ENCODE measurements at places on chromosomes 16 and 17.

GRCh38 chr16:27222249-27223225, 19.2 kb downstream of the KDM8 start:
- no peak for DNase-seq

- no peak for DNase-seq
These were observed 22.8 kb downstream of the COX11 start for GRCh38 chr17:54945671-54946070.

DNA sequence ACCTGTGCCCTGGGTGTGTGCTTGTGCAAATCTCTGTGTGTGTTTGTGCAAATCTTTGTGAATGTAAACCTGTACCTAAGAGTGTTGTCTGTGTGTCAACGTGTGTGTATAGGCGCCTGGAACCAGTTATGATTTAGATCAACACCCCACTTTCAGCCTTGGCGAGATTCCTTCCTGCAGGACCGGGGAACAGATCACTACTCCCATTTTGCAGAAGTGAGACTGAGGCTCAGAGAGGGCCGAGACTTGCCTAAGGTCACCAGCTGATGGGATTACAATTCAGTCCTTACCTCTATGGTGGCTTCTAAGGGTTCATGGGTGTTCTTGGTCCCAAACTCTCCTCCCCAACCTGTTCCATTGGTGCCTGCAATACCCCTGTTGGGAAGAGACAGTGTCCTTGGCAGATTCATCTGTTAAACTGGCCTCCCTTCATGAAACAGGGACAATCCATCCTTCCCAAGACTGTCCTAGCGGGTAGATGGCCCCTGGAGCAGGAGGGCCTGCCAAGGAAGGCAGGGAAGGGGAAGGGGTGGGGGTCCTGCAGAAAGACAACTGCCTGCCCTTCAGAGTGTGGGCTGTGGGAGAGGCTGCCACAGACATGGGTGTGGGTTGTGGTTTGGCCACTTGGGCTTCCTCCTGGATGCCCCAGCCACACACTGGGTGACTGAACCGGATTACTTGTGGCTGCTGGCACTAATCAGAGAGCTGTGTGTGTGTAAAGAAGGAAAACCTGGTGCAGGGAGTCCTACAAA, 6.9 kb upstream of the MAPK7 start:
- DNase-seq, result no peak

DNA sequence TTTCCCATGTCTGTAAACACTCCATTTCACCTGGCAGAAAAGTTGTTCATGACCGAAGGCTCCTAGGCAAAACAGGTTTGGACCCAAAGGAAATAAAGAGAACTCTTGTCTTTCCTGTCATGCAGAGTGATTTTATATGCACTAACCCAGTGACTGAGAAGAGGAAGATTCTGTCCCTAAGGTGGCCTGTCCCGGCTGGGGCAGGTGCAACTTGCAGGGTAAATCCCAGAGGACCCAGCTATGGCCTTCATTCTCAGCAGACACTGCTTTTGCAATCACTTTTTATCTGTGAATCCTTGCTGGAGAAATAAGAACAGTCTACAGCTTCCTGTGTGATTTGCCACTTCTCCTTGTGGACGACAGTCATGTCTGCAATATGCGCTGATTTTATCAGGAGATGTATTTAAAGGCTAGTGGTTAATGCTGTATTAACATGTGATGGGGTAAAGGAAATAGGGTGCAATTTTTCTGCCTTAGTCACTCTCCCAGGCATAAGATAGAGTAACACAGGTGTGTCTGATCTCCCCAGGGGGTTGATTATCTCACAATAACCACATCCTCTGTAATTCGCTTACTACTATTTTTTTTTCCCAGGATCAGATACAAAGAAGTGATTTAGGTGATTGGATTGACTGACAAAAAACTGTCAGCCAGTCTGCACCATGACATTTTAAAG, 696.8 kb upstream of the SOX9 start:
- no peak for DNase-seq

- peak; percentile 39 for DNase-seq
These were observed 15.0 kb downstream of the TRPV1 start for GRCh38 chr17:3594051-3594800.

- no peak for DNase-seq
These were observed 322.4 kb upstream of the CDH5 start for GRCh38 chr16:66044089-66044488.

DNA sequence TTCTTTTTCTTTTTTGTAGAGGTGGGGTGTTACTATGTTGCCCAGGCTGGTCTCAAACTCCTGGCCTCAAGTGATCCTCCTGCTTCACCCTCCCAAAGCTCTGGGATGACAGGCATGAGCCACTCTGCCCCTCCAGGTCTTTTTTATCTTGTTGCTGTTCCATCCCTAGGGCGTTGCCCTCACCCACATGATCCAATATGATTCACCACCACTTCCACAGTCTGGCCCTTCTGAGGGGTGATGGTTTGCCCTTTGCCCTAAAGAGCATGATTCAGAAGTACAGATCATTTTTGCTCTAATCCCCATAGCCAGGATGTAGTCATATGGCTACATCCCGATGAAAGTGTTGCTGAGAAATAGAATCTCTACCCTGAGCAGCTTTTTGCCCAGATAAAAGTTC, 18.8 kb downstream of the STX4 start:
- DNase-seq, result no peak

DNA sequence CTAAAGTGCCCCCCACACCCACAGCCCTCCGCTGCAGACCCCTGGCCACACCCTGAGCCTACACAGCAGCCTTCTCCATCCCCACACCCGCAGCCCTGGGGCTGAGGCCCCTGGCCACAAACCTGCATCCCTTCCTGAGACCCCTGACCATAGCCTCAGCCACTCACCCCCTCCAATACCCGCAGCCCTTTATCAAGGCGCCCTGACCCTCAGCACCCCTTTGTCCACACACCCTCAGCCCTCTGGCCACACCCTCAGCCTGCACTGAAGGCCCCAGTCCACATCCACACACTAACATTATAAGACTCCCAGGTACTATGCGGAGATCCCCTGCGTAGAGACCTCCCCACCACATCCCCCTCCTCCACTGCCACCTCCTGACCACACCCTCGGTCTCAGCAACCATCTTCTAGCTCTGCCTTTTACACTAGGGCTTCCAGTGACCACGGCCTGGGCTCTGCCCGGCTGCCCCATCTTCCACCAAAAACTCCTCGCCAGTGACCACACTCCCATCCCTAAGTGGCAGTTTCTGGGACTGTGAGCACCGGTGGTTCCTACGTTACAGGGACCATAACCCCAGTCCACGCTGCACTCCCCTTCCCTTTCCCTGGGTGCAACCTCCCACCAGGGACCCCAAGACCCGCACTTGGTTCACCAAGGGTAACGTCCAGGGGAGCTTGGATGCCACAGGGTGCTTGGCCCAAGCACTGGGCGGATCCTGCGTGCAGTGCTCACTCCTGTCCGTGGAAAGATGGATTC, 818 bp downstream of the TPPP3 start:
- no peak for DNase-seq

DNA sequence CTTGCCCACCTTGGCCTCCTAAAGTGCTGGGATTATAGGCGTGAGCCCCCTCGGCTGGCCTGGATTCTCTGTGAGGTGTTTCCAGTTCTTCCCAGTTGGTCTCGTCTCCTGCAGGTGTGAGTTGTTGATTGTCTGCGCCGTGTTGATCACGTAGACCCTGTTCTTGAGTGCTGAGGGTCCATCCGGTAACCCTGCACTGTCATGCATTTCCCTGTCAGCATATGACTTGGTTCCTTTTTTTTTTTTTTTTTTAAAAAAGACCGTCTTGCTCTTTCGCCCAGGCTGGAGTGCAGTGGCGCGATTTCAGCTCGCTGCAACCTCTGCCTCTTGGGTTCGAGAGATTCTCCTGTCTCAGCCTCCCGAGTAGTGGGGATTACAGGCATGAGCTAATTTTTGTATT, 17.3 kb downstream of the MGRN1 start:
- no peak for DNase-seq

DNA sequence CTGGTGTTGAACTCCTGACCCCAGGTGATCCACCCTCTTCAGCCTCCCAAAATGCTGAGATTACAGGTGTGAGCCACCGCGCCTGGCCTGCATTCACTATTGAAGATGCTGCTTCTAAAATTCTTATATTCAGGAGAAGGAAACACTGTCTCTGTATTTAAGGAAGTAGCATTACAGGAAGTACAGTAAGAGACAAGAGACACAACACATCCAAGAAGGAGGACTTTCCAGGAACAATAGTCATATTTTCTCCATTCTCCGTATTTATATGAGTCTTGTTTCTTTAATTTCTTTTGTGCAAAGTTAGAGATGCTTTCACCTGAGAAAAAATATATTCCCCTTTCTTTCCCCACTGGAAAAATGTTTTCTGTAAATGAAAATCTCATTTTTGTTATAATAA, 18.3 kb upstream of the ABCA3 start:
- no peak for DNase-seq

GRCh38 chr17:36485805-36486203, 677 bp upstream of the ZNHIT3 start:
- DNase-seq, result no peak

DNA sequence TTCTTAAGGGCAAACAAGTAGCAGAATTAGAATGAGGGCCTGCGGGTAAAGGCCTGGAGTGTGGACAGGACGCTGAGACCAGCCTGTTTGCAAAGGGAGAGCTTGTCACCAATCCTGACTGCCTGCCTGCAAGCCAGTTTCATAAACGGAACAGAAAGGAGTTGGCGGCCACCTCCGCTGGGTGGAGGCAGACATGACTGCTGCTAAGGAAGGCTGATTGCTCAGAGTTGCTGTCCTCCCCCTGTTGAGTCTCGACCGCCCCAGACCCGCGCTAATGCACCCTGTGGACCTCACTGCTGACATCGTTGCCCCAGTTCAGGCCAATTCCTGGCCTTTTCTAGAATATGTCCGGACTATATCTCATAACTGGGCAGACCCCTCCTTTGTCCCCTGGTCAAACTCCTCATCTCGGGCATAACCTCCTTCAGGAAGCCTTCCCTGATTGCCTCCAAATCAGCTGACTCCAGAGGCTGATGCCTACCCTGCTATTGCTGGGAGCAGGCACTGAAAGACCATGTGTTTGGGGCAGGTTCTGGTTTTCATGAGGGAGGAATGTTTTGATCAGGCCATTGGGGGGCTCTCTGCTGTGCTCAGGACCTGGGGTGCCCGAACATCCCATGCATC, 153.0 kb upstream of the CIBAR2 start:
- peak; percentile 51 for DNase-seq

DNA sequence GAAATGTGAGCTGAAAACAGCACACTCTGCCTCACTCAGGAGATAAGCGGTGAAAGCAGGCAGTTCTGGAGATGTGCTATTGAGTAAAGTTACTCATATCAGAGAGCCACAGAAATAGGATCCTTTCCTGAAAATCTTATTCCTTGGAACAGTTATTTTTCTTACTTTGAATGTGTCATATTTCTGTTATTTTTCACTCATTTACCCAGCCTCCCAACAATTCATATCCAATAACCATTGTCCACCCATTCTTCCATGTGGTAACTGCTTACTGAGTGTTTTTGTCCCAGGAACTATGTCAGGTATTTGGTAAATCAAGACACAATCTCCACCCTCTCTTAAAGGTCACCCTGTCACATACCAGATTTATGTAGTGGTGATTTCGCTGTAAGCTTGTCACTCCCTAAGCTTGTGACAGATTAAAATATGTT, 144.9 kb downstream of the PARN start:
- DNase-seq, result no peak

GRCh38 chr16:4246777-4247459, 5.0 kb upstream of the SRL start:
- DNase-seq, result no peak
